Bladder microvascular endothelial cell (primary cell): ENCODE measurements at places on chromosomes 5 and 9. TPM values are rescaled to one million over a fixed set of nuclear protein-coding genes. Genes with fewer than 3 reads are reported as not detected.

Gene SRD5A1
- total RNA-seq: 7.4 and 12.3 TPM in 2 replicates

Gene FAM120A
- total RNA-seq: 75.3 and 142 TPM in 2 replicates

Gene C9orf85
- 8.9 and 12.6 TPM in 2 replicates for total RNA-seq

Gene OR13D1
- not detected in 2 replicates for total RNA-seq

Gene TMEM215
- not detected in 2 replicates for total RNA-seq

Gene RASGEF1C
- total RNA-seq: not detected in 2 replicates

Gene TAF11L4
- total RNA-seq: not detected in 2 replicates

Gene IFNK
- total RNA-seq: not detected in 2 replicates

Gene FYB1
- under 0.01 and 0.06 TPM in 2 replicates for total RNA-seq

Gene QRFP
- not detected in 2 replicates for total RNA-seq

Gene LCN2
- total RNA-seq: not detected in 2 replicates

Gene SGCD
- total RNA-seq: under 0.01 and 0.38 TPM in 2 replicates

Gene FST
- 3.2 and 16.4 TPM in 2 replicates for total RNA-seq

Gene STK32A
- 0.31 TPM in 1 of 2 replicates, not detected in the other for total RNA-seq

Gene BARHL1
- total RNA-seq: not detected in 2 replicates

Gene ERCC8
- 6.6 and 17.6 TPM in 2 replicates for total RNA-seq

Gene NIM1K
- not detected in 2 replicates for total RNA-seq

Gene CDH9
- not detected in 2 replicates for total RNA-seq

Gene SPINK4
- total RNA-seq: not detected in 2 replicates

Gene CCL27
- total RNA-seq: 0.16 TPM in 1 of 2 replicates, not detected in the other

Gene POMT1
- total RNA-seq: 26.2 and 46.8 TPM in 2 replicates
